ENCODE measurements at places on chromosomes 12 and 14.

DNA sequence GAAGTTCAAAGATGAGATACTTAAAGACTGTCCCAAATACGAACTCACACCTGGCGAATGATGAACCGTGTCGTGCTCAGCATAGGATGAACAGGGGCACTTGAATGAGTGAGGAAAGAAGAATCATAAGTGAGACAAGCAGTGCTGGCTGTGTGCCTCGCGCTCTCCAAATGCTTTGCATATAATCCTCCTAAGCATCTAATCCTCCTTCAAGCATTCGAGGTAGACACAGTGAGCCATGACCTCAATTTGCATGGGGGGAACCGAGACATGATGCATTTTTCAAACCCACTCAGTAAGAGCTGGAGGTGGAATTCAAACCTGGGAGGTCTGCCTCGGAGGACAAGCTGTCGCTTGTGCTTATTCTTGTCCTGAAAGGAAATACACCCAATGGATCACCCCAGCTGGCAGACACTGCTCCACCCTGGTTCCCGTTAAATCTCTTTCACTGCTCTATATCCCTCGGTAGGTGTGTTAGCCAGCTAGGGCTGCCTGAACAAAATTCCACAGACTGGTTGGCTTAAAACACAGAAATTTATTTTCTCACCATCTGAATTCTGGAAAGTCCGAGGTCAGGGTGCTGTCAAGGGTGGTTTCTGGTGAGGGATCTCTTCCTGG is 274.0 kb downstream of the SLC15A4 start:
- DNase-seq = no peak

- DNase-seq = no peak
Measured at GRCh38 chr12:89183985-89184435, 168.3 kb downstream of the DUSP6 start.

- DNase-seq = no peak
Measured at GRCh38 chr14:67436006-67436866, 24.3 kb upstream of the PLEK2 start.

DNA sequence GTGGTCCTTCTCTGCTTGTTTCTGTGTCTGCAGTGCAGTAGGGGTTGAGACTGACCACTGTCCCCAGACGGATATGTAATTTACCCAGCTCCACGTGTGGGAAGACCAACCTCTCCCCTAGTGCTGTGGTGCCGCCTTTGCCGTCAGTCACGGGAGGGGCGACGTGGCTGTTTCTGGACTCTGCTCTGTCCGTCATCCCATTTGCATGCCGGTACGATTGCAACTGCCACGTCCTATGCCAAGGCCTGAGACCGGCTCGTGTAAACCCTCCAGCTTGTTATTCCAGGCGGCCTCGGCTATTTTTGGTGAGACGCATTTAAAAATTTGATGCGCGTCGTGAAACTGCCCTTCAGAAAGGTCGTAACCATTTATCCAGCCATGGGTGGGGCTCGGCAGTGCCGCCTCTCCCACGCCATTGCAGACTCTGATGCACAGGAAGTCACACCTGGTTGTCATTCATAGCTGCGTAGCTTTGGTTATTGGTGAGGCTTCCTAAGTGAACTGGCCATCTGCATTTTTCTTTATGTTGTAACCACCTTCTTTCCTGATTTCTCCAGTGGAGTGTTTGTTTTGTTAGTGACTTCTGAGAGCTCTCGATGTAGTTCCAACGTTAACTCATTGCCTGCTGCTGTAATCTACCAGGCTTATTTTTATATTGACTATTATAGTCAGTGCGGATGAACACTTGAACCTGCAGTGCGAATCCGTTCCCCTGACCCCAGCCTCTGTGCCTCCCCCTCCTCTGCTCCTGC is 75.1 kb downstream of the ADGRD1 start:
- no peak for DNase-seq

DNA sequence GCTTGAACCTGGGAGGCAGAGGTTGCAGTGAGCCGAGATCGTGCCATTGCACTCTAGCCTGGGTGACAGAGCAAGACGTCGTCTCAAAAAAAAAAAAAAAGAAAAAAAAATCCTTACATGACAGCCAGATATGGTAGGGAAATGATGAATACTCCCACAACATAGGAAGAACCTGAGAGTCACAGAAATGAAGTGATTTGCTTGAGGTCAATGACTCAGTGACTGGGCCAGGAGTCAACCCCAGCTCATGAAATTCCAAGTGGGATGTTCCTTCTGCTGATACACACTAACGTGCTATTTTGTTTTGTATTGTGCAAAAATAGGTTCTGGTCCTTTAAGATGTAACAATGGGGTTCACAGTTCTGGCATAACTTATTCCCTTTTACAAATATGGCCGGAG is 9.0 kb downstream of the RHOF start:
- DNase-seq = no peak
